Muscle of arm (tissue), 14 donors: ENCODE measurements at places on chromosomes 7 and 10. TPM values are rescaled to one million over a fixed set of nuclear protein-coding genes. Genes with fewer than 3 reads are reported as not detected.

Gene BICC1
- 22.8 TPM for polyA plus RNA-seq

Gene IGF2BP3
- polyA plus RNA-seq: 38.9 TPM

Gene PRLHR
- polyA plus RNA-seq: not detected

Gene TMEM139
- polyA plus RNA-seq: 0.97 TPM

Gene PTF1A
- polyA plus RNA-seq: not detected

Gene CCDC6
- 16.1 TPM for polyA plus RNA-seq

Gene PKD2L1
- 0.17 TPM for polyA plus RNA-seq

Gene HYAL4
- polyA plus RNA-seq: not detected

Gene SPDYE11
- polyA plus RNA-seq: not detected

Gene OR2A42
- 0.22 TPM for polyA plus RNA-seq

Gene HMX3
- not detected for polyA plus RNA-seq

Gene CALHM3
- not detected for polyA plus RNA-seq

Gene OR9A2
- polyA plus RNA-seq: not detected

Gene TMEM273
- polyA plus RNA-seq: 10.1 TPM

Gene ANKRD1
- polyA plus RNA-seq: 111 TPM

Gene ACBD7
- polyA plus RNA-seq: 0.86 TPM

Gene EEPD1
- polyA plus RNA-seq: not detected

Gene KIF5B
- 107 TPM for polyA plus RNA-seq

Gene PNLIPRP1
- not detected for polyA plus RNA-seq

Gene UNCX
- polyA plus RNA-seq: not detected
